Renal cortex interstitium (tissue), 15 donors: ENCODE measurements at places on chromosomes 6 and 20. TPM values are rescaled to one million over a fixed set of nuclear protein-coding genes. Genes with fewer than 3 reads are reported as not detected.
A peak's percentile ranks its signal among the peaks of the same experiment; 100 is the strongest.

The MYLK4 gene
- 1.3 TPM for polyA plus RNA-seq

The KIF25 gene
- polyA plus RNA-seq, result 0.53 TPM

DNA sequence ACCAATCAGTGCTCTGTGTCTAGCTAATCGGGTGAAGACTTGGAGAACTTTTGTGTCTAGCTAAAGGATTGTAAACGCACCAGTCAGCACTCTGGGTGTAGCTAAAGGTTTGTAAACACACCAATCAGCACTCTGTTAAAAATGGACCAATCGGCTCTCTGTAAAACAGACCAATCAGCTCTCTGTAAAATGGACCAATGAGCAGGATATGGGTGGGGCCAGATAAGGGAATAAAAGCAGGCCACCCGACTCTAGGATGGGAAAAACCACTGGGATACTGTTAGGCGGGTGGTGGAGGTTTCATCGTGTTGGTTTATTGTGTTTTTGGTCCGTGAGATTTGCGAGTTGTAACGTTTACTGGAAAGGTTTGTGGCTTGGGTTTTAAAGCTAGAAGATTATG, 25.5 kb upstream of the GFOD1 start:
- no peak for DNase-seq

DNA sequence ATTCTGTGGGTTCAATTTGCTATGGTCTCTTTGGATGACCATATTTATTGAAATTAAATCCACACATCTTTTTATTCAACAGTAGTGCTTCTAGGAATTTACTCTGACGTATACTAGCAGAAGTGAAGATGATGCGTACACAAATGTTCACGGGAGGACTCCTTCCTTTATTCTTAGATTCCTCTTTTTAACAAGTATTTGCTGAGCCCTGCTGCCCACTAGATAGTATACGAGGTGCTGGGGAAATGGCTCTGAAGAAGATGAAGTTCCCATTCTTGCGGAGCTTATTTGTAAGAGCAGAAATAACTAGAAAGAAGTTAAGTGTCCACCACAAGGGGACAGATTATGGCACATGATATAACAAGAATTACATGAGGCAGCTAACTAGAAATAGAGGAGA, 145.2 kb downstream of the DOK5 start:
- DNase-seq, result no peak

The IRF4 gene
- polyA plus RNA-seq, result 0.24 TPM

GRCh38 chr6:32153564-32154513, at the start of gene PPT2:
PPT2 (plus strand) TSS chr6:32154141; CDS start chr6:32154595, 454 bp downstream.
- peak; percentile 89 for DNase-seq

DNA sequence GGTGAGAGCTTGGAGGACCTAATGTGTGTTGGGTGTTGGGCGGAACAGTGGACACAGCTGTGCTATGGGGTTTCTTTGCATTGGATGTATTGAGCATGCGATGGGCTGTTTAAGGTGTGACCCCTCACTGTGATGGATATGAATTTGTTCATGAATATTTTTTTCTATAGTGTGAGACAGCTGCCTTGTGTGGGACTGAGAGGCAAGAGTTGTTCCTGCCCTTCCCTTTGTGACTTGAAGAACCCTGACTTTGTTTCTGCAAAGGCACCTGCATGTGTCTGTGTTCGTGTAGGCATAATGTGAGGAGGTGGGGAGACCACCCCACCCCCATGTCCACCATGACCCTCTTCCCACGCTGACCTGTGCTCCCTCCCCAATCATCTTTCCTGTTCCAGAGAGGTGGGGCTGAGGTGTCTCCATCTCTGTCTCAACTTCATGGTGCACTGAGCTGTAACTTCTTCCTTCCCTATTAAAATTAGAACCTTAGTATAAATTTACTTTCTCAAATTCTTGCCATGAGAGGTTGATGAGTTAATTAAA, 3.0 kb downstream of the HLA-A start:
- DNase-seq, result no peak

The HDGFL1 gene
- not detected for polyA plus RNA-seq

GRCh38 chr6:170089963-170090362, 200.9 kb downstream of the DLL1 start:
- DNase-seq, result no peak

DNA sequence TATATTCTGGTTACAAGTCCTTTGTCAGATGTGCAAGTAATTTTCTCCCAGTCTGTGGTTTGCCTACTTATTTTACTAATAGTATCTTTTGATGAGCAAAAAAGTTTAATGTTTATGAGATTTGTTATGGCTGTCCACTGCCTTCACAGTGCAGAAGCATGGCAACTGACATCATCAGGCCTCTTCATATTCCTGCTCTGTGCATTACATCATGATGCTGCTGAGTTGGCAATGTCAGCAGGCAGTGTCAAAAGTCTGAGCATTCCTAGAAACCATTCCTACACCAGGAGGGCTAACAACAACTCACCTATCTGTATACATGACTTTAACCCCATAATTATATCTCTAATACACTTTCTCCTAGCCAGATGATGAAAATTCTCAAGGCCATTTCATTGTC, 10.8 kb upstream of the OR2B2 start:
- no peak for DNase-seq

DNA sequence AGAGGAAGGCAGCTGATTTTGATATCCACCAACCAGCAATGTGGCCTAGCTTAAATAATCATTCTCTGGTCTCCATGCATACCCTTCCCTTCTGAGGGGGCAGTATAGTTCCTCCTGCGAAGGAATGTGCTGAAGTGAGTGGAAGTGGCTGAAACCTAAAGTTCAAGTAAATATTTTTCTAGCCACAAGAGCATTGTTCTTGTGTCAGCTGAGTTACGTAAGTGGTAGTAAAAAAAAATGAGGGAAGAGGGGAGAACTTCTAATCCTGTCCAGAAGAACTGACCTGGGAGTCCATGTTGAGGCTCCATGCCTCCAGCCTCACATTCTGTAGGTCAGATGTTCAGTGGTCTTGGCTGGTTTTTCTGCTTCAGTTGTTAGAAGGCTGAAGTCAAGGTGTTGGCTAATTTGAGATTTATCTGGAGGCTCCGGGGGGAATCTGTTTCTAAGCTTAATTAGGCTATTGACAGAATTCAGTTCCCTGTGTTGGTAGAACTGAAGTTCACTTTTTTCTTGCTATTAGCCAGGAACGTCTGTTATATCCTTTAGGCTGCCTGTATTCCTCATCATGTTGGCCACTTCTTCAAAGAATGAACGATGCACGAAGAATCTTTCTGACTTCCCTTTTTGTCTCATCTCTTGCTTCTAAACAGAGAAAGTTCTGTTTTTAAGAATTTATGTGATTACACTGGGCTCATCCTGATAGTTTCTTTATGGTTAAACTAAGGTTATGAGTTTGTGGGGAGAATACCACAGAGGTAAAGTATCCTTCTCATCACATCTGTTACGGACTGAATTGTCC, 207.1 kb upstream of the PRSS16 start:
- DNase-seq, result no peak

The TINAG gene
- 24.3 TPM for polyA plus RNA-seq

DNA sequence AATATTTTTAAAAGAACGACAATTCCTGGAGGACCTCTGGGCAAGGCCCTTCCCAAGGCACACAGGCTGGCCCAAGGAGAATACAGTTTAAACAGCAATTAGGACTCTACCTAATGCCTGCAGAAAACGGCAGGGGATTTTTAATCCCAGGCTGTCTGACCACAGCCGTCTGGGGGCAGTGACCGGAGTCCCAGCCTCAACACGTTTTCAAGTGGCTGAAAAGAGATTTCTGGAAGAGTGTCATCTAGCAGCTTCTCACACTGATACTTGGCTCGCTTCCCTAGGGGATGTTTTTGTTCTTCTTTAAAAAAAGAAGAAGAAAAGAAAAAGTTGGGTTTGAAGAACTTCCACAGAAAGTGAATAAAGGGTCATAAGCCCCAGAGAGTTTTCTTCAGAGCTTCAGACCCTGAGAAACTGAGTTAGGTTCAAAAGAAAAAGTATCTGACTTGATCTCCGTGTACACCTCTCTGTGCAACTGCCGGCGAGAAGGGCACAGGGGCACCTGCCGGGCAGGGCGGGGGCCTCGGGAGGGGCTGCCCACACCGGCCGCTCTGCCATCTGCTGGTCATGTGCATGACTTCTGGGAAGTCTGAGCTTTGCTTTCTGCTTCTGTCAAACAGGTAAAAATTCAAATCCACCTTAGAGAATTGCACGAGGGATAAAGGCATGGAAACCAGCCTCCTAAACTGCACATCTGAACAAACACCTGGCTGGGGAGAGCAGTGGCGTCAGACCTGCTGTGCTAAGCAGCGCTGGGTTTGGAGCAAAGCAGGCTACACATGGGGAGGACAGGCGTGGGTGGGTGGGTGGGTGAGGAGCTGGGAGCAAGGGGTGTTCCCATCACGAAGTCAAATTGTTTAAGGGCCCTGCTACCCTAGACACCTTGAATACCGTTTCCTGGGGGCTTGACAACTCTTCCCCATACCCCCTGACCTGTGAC, 33.0 kb downstream of the RRBP1 start:
- DNase-seq, result no peak

DNA sequence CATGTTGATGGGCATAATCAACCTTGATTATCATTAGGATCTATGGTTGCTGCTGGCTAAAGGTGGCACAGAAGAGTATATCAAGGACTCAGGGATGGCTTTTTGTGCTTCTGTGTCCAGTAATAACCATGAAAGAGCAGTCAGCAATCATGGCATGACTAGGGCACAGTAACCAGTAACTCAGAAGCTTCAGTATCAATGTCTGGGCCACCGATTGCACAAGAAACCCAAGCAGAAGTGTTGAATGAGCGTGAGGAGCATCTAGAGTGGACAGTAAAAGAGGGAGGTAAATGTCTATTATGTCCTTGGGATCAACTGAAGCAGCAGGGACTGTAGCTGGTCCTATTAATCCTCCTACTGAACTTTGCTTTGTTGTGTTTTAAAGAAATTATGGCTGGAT, 81.5 kb upstream of the F13A1 start:
- no peak for DNase-seq

The GRM1 gene
- 0.11 TPM for polyA plus RNA-seq

- no peak for DNase-seq
These were observed 30.6 kb downstream of the SIRPD start for GRCh38 chr20:1526896-1527295.

DNA sequence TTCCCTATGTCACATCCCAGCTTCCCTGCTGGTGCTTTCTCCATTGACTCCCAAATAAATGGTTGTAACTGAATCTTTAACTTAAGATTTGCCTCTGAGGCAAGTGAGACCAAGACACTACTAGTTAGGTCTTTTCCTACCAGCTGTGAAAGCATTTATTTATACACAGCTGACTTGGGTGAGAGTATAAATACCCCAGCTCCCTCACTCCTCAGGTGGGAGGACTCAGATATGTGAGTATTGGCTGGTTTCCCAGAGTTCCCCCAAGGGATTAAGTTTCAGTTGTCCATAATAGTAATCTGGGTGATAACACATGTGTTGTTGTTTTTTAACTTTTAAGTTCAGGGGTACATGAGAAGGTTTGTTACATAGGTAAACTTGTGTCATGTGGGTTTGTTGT, 49.8 kb downstream of the CFAP61 start:
- DNase-seq, result no peak

DNA sequence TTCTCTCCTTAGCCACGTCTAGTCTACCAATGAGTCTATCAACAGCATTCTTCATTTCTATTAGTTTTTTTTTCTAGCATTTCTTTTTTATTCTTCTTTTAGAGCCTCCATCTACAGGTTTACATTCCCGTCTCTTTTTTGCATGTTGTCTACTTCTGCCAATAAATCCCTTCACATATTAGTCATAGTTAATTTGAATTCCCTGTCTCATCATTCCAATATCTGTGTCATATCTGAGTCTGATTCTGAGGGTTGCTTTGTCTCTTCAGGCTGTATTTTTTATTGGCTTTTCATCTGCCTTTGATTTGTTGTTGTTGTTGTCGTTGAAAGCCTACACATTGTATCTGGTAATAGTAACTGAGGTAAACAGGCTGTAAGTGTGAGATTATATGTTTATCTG, 104.6 kb downstream of the HMGCLL1 start:
- DNase-seq, result no peak

DNA sequence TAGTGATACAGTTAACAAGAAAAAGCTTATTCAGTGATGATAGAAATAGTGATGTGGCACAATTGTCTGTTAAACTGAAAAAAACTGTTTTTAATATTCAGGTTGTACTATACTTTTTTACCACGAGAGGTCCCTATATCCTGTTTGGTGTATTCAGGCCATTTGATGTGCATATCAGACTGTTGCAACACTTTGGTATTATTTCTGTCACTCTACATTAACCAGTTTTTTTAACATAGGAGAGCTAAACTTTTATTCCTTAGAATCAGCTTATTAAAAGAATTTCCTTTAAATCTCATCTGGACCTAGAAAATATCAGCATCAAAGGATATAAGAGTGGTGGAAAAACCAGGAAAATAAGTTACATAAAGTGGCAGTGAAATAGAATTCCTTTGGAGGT, 36.8 kb downstream of the TSPYL4 start:
- no peak for DNase-seq

The PACSIN1 gene
- 0.78 TPM for polyA plus RNA-seq

DNA sequence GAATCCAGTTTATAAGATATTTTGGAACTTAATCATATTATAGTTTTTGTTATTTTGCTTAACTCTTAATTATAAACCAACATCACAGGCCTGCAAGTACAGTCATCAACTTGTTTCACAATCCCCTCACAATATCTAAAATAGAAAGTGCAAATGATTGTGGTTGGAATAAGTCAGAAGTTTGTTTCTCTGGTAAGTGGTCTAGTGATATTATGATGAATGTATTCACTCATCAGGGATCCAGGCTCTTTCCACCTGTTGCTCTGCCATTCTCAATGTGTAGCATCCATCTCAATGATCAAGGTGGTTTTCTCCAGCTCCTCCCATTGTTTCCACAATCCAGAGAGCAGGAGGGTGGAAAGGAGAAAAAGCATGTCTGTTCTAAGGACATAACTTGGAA, 54.2 kb downstream of the OPN5 start:
- DNase-seq, result no peak

The PTCRA gene
- polyA plus RNA-seq, result 0.25 TPM

The C20orf141 gene
- not detected for polyA plus RNA-seq

- DNase-seq, result no peak
These were observed 1.0 kb downstream of the CLIC5 start for GRCh38 chr6:46014511-46015118.

GRCh38 chr6:163579111-163579879, 164.8 kb downstream of the QKI start:
- no peak for DNase-seq

DNA sequence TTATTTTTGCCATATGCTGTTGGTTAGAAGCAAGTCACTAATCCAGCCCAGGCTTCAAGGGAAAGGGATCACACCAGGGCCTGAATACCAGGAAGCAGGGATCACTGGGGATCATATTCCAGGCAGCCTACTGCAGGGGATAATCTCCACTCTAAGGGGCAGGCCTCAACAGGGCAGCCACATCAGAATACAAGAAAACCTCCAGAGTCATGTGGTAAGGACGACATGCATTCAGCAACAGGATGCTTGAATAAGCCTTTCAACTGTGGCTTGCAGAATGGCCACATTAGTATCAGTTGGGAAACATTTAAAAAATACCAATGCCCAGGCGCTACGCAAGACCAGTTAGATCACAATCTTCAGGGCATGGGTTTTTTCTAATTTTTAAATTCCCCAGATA, 109.1 kb downstream of the LY86 start:
- DNase-seq, result no peak

GRCh38 chr6:158642097-158642601, 2.4 kb downstream of the DYNLT1 start:
- DNase-seq, result no peak

GRCh38 chr6:163731215-163732013, 316.9 kb downstream of the QKI start:
- no peak for DNase-seq

- no peak for DNase-seq
These were observed 8.8 kb downstream of the TMEM244 start for GRCh38 chr6:129852257-129852858.
